ENCODE measurements at places on chromosomes 2 and 18.

DNA sequence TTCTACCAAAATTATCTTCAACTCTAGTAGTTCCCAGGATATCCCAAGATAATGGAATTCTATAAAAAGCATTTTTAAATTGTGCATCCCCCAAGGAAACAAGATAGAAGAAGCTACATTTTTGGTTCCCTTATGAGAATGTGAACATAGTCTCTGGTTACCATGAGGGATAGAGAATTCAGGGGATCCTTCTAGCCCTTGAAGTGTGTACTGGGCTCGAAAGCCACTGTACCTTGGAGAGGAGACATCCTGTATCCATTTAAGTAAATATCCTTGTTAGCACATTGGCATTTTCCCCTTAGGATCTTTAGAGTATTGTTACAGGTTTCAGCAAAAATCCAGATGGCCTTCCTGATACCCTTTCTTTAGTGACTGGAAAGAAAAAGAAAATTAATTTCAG, 228.5 kb downstream of the RTP5 start:
- DNase-seq, result no peak

DNA sequence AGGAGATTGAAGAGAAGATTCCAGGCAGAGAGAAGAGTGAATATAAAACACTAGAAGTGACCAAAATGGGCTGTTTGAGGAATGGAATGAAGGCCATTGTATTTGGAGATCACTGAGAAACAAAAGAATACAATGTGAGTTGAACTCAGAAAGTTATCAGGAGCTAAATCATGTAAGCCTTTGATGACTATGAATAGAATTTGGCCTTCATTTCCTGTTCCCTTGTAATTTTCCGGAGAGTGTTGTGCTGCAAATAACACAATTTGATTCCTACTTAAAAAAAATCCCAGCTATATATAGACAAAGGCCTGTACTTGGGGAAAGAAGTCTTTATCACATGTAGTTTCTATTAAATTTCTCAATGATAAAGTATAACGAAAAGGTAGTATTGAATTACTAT, 33.7 kb upstream of the KYNU start:
- DNase-seq, result no peak

DNA sequence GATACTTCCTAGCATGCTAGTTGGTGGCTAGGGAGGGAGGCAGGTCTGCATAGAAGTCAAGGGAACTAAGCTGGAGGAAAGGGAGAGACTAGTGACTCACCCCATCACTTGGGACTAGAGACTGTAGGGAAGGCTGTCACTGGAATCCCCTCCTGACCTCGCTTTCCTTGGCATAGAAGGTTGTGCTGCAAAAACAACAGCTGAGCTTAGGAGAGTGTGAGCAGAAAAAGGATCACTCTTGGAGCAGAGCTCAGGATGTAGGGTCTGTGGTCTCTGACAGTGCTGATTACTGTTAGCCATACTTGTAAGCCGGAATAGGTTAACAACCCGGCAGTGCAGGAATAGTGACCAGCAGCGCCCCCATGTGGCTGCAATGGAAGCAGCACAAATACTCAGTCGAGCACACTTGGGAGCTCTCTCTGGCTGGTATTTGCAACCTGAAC, 66.9 kb upstream of the SMAD2 start:
- no peak for DNase-seq

GRCh38 chr2:119015845-119016244, 73.9 kb downstream of the MARCO start:
- no peak for DNase-seq

GRCh38 chr2:170523506-170523905, 191.6 kb upstream of the SP5 start:
- no peak for DNase-seq

GRCh38 chr18:63909870-63910269, 2.1 kb downstream of the SERPINB10 start:
- no peak for DNase-seq

GRCh38 chr18:32040936-32041335, 22.3 kb downstream of the RNF125 start:
- DNase-seq, result no peak

DNA sequence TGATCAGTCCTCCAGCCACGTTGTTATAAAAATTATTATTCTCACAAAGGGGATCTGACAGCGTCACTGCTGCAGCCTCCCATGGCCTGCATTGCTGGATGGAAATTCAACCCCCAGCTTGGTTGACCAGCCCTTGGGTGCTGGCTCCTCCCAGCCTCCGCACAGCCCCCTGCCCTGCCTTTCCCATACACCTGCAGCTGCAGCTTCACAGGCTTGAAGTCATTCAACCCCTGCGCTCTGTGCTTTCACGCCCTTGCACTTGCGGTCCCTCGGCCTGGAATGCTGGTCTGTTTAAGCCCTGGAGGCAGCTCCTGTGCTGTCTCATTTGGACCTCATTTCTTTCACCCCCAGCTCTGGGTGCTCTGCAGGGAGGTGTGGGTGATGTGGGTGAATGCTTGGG, 860 bp upstream of the CD8A start:
- DNase-seq, result no peak

DNA sequence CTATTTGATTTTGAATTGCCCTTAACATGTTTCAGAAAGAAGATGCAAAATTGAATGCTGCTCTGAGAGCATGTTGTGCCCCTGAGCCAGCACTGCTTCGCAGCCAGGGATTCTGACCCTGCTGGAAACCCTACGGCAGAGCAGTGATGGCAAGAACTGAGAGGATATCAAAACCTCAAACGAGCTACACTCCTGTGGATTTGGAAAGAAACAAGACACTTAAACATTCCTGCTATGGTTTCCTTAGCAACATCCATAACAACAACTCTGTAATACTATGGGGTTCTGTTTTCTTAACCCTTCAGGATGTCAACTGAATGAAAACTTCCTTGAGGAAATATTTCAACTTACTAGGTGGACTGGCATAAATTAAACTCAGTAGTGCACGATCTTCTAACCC, 649.1 kb downstream of the NYAP2 start:
- DNase-seq, result no peak

- no peak for DNase-seq
Measured at GRCh38 chr18:65754121-65754520, 3.3 kb downstream of the CDH7 start.

DNA sequence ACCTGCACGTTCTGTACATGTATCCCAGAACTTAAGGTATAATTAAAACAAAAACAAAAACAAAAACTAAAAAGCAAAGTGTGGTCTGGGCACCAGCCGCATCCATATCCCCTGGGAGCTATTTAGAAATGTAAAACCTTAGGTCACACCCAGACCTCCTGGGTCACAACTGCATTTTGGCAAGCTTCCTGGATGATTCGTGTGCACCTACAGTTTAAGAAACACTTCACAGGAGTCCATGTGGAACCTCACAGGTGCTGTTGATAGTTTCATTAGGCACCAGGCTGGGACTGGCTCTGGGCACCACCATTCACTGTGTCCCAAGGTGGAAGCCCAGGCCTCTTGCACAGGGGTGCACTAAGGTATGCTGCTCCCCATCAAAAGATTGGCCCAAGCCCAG, 103.6 kb upstream of the BOD1L2 start:
- no peak for DNase-seq

GRCh38 chr2:189492451-189492850, 51.2 kb downstream of the WDR75 start:
- no peak for DNase-seq

- no peak for DNase-seq
Measured at GRCh38 chr2:168913495-168913894, 12.4 kb downstream of the G6PC2 start.

DNA sequence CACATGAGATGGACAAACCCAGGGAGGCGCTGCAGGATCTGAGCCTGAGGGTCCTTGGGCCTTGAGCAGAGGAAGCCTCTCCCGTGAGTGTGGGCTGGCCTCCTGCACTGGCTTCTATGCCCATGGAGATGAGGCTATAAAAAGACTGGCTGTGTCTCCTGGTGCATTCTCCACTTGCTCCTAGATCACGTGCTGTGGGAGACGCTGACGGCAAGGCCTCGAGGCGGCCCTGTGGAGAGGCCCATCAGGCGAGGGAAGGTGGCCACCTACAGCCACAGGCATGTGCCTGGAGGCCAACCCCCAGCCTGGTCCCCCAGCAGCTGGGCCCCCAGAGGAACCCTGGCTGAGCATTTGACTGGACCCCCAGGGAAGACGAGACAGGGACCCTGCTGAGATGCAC, 198.9 kb downstream of the TWIST2 start:
- no peak for DNase-seq

- no peak for DNase-seq
Measured at GRCh38 chr2:18940184-18940583, 350.8 kb upstream of the NT5C1B start.

DNA sequence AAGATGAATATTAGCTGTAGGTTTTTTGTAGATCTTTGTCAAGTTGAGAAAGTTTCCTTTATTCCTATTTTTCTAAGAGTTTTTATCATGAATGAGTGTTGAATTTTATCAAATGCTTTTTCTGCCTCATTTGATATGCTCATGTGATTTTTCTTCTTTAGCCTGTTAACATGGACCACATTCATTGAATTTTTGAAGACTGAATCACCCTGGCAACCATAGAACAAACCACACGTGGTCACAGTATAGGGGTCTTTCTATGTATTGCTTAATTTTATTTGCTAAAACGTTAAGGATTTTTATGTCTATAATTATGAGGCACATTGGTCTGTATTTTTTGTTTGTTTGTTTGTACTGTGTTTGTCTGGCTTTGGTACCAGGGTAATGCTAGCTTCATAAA, 201.7 kb upstream of the CWC22 start:
- DNase-seq, result no peak

DNA sequence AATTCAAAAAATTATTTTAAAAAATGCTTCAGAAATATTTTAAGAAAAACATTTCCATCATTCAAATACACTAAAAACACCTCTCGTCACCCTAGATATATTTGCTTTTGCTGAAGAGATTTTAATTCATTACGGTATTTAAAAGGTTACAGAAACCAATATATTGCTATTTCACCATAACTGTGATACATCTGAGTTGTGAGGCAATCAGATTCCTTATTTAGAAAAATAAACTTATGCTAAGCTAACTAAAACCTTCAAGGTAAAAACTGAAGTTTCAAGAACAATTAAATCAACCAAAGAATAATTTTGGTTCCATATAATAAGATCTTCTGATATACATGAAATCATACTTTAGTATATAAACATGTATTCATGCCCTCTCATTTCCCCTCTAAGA, 32.8 kb downstream of the PELI1 start:
- DNase-seq, result no peak

DNA sequence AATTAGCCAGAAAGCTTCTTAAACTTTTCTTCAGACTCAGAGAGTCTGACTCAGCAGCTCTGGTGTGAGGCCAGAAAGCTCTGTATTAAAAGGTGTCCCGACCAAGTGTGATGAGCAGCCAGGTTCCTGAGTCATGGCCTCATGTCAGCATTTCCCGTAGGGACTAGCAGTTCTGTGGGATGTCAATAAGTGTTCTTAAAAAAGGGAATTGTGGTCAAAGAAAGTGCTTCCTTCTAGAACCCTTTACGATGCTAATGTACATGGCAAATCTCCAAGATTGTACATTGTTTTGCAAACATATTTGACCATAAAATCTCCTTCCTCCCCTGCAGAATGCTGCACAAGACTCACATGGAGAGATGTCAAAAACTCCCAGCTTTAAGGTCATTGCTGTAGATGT, 80.1 kb downstream of the PLA2R1 start:
- DNase-seq, result no peak

- peak; percentile 87 for DNase-seq
Measured at GRCh38 chr2:238203094-238203972, at the start of gene ILKAP. ILKAP (minus strand) TSS chr2:238203695; CDS start chr2:238203553, 142 bp downstream.

DNA sequence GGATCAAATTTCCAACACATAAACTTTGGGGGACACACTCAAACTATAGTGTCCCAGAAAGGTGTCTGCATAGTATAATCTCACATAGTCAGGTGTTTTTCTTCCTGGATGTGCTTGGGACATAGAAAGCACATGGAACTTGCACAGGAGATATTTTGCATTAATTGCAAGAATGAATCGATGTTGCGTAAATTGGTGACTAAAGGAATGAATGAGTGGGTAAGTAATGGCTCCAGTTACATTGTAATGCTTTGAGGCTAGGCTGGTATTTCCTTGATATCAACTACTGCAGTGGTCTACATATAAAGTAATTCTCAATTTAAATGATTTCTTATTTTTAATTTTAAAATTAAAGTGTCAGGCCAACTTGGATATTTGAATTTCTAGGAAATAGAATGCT, 53.4 kb downstream of the SH3RF3 start:
- DNase-seq, result no peak

DNA sequence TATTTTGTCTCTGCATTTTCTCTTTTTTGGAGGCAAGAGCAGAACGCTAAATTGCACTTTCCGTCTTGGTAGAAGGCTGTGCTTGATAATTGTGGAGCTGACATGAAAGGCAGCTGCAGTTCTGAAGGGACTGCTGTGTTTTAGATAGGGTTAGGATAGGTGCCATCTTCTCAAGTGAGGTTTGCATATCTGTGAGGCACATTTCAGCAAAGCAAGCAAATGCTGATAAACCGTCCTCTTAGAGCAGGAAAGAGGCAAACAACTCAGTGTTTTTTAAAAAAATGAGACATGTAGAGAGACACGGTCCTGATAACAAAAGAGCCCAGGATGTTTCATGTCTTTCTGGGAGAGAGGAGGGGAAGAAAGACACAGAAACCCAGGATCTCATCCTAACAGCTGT, 217.7 kb downstream of the SOCS6 start:
- no peak for DNase-seq

DNA sequence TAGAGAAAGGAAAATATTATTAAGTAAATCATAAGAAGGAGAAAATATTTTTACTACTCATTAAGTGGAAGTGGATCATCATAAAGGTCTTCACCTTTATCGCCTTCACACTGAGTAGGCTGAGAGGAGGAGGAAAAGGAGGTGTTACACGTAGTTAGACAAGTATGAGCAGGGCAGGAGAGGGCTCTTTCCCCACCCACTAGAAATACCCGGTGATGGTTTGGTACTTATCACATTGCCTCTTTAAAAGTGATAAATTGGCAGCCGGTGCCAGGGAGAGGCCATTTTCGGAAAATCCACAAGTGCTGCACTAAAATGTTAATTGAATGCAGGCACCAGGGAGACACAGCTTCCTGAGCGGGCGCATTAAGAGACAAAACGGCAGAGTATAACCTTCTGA, 598.7 kb upstream of the SOX11 start:
- DNase-seq, result no peak

DNA sequence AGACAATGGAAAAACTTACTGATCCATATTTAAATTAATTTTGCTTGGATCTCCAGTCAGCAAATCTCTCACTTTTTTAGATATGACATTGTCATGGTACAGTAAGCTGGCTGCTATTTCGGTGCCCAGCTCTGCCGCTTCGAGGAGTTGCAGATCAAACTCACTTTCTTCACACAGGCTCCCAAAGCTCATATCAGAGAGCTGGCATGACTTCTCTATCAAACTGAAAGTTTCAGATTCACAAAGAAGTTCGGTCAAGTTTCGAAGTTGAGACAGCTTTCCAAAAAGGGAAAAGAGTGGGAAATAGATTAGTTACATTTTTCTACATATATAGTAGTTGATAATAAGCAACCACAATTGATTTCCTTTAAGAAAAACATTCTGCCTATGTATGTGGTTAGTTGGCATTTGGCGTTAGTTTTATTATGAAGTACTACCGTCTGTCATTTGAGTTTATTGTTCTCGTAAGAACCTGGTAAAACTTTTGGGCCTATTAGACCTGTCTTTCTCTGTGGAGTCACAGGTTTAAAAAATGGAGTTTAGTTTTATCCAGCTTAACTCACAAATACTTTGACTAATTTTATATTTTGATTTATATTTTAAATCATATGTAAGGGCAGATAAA, 118.8 kb downstream of the ABCA12 start:
- DNase-seq, result no peak

GRCh38 chr18:3966246-3966641, 488.9 kb downstream of the DLGAP1 start:
- no peak for DNase-seq

- no peak for DNase-seq
Measured at GRCh38 chr2:105744909-105745853, at the start of gene NCK2. NCK2 (plus strand) TSS chr2:105744912; CDS start chr2:105855064, 110,152 bp downstream.
